DND-41 (cell line): ENCODE measurements at places on chromosomes 11 and 22.
A peak's percentile ranks its signal among the peaks of the same experiment; 100 is the strongest.

- DNase-seq, result no peak
Observed at GRCh38 chr11:16880184-16880801, 133.9 kb downstream of the PLEKHA7 start.

DNA sequence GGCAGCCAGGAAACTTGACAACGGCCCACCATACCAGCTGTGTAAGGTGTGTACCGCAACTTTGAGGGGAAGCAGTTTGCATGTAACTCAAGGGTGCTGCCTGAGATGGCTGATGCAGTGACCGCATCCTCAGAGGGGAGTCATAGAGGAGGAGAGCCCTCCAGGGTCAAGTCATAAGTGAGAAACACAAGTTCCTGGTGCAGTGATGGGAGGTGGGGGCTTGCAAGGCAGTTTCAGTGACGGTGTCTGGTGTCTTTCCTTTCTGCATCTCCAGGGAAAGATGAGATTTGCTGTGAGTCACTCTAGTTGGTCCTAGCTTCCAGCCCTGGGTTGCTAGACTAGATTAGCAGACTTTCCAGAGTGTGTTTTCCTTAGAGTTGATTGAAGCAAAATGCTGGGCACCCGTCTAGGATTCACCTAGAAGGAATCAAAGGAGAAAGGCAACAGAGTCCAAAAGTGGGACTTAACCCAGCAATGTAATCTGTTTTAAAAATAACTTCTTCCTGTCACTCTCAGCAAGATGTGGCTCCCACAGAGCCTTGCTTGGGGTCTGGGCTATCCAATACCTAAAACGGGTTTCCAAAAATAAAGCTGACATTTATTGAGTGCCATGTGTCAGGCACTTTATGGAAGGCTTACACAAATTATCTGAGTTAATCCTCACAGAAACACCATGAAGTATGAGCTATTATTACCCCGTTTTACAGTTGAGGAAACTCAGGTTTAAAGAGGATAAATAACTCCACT, 265.4 kb upstream of the PLET1 start:
- peak; percentile 74 for DNase-seq

- DNase-seq, result no peak
Observed at GRCh38 chr11:45752106-45752505, 52.8 kb upstream of the SLC35C1 start.

DNA sequence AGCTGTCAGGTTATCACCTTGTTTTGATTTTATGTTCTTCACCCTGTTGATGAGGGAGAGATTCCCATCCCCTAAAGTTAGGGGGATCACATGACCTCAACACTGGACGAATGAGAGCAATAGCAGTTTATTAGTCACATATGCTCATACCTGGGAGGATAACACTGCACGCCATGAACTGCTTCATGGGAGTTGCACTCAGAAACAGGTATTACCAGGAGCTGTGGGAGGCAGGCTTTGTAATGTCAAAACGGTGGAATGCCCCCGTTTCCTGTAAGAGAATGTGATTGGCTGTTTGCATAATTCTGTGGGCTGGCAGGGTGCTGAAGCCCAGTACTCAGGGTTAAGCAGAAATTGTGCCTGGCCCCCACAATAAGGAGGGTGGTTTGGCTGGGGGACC, 3.2 kb upstream of the THY1 start:
- no peak for DNase-seq

- DNase-seq, result no peak
Observed at GRCh38 chr11:95708681-95709080, 80.9 kb downstream of the FAM76B start.

- no peak for DNase-seq
Observed at GRCh38 chr11:22656130-22656529, 10.3 kb upstream of the GAS2 start.

DNA sequence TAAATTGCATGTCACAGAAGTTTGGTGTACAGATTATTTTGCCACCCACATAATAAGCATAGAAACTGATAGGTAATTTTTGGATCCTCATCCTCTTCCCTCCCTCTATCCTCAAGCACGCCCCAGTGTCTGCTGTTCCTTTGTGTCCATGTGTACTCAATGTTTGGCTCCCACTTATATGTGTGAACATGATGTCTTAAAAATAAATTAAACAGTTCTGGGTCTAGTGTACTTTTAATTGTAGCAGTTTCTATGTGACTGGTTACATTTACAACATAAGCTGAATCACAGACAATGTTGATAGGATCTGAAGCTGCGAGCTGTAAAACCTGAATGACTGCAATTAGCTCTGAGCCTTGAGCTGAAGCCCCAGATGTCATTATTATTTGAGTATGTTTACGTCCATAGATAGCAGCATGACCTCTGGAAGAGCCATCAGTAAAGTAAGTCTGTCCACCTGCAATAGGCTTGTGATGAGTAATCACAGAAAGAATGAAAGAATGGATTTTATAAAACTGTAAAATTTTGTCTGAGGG, 29.7 kb downstream of the OR10A6 start:
- no peak for DNase-seq

GRCh38 chr11:116111546-116111945, 607.3 kb upstream of the CADM1 start:
- DNase-seq, result no peak

- no peak for DNase-seq
Observed at GRCh38 chr11:101470881-101471520, 112.8 kb downstream of the TRPC6 start.

DNA sequence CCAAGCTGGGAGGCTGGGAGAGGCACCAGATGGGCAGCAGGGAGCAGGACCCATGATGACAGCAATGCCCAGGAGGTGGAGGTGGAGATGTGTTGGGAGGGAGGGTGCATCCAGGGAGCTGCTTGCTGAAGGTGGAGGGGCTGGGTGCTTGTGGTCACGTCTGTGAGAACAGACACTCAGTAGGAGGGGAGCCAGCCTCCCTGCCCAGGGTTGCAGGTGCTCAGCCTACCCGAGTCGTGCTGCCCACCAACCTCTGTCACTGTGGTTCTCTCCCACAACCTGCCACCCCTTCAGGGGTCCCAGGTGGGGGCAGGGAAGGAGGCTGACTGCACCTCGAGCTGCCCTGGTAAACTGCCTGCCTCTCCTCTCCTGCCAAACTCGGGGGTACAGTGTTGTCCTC, 5.5 kb downstream of the PRDX5 start:
- DNase-seq, result peak; percentile 55

GRCh38 chr11:75480185-75481175, 45.3 kb downstream of the GDPD5 start:
- no peak for DNase-seq

DNA sequence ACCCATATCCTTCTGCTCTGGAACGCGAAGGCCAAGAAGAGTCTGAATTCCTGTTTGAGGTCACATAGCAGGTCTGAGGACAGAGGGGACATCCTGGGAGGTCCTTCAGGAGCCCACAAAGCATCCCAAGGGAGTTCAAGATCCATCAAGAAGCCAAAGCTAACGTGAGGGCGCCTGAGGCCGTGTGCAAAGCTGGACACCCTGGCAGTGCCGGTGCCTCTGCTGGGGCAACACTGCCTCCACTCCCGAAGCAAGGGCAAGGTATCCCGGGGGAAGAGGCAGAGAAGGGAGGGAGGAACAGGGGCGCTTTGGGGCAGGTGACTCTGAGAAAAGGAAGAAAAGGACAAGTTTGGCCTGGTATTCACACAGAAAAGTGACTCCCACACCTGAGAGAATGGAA, 50.3 kb upstream of the CDON start:
- no peak for DNase-seq

- no peak for DNase-seq
Observed at GRCh38 chr22:41913842-41914534, 886 bp downstream of the SHISA8 start.

GRCh38 chr11:73510877-73511276, 87.0 kb downstream of the FAM168A start:
- DNase-seq, result no peak

DNA sequence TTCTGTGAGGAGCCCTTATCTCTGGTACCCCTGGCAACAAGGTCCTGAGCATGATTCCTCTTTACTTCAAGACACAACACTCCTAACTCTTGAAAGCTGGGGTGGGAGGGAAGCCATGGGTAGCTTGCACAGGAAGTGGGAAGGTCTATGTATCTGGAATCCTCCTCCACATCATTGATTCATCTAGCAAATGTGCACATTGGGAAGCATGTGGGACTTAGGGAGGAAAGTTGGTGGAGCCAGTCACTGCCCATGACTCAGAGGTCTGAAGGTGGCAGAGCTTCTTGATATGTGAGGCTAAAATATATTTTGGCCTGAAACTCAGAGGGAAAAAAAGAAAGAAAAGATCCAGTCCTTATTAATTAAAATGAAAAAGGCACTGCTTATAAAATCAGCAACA, 1000.9 kb downstream of the DLG2 start:
- no peak for DNase-seq

DNA sequence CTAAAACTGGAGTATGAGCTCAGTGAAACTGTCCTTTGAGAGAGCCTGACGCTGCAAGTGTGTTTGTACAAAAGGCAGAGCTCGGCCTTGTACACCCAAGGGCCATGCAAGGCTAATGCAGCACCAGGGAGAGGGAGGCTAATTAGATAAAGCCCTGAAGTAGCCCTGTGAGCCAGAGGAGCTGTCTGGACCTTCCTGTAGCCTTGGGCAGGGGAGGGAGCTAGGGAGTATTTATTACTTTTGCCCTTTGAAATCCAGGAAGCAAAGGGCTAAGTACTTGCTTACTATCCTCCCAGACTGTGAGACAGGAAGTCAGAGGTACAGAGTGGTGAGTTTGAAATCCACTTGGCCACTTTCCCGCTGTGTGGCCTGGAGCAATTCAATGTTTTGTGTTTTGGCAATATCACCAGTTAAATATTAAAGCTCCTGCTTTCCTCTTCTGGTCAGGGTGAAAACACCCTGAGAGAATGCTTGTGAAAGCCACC, 10.2 kb upstream of the LDHA start:
- peak; percentile 39 for DNase-seq

DNA sequence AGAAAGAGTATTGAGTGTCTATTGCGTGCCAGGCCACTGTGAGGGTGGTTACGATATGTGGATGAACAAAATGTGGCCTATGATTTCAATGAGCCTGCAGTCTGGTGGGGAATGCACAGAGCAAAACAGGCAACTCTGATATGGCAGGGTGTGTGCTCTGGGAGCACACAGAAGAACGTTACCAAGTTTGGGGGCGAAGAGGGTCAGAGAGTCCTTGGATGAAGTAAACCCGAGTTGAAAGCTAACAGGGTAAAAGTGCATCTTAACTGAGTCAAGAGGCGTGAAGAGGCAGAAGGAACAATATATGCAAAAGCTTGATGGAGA, 258 bp downstream of the CFAP68 start:
- no peak for DNase-seq

DNA sequence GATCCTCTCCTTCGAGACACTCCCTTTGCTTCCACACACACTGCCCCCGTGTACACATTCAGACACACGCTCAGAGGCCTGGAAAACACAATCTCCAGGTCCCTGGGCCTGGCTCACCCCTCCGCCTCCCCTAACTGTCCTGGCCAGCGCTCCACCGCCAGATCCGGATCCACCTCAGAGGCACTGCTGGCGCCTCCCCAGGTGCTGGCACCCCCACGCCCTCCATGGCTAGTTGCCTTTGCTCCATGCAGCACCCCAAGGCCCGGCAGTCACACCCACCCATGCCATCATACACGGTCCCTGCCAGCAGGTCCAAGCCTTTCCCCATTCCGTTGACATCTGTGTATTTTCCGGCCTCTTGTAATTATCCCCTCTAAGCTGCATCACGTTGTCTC, 11.1 kb downstream of the SPTBN2 start:
- DNase-seq, result no peak

- DNase-seq, result no peak
Observed at GRCh38 chr11:94576306-94576705, 9.1 kb downstream of the PIWIL4 start.

- DNase-seq, result no peak
Observed at GRCh38 chr11:131471976-131472375, 101.6 kb downstream of the NTM start.

DNA sequence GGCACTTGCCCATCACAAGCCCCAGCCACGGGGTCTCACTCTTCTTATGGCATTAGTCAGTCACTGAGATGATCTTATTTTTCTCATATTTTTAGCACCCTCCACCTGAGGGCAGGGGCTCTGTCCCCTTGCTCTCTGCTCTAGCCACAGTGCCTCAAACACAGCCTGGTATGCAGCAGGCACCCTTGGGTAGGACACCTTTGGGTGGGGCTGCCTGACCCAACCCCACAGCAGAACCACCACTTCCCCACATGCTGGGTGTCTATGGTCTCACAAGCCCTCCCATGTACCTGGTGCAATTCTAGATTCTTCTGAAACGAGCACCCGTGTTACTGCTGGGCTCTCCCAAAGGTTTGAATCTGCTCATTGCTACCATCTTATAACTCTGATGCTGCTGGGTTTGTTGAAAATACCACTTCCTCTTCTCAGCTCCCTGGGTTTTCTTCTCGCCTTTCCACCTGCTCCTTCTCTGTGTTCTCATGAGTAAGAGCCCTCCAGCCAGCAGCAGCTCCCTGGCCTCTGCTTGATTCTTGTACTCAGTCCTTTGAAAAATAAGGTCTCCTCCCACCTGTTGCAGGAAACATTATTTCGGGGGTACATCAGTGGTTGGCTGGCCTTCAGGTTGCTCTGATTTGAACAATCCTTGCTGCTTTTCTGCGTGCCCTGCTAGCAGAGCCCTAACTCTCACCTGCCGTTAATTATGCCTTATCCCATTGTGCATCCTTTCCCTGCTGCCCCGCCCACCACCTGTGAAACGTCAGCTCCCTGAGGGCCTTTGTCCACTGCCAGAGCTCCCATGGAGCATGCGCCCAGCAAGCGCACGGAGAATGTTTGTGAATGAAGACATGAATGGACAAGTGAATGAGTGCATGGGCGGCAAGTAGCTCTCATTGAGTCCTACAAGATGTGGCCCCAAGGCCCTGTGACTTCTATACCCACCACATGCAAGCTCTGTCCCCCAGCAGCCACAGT, 1181.6 kb downstream of the TBC1D22A start:
- DNase-seq, result peak; percentile 63

GRCh38 chr22:27879923-27880322, 39.1 kb downstream of the PITPNB start:
- peak; percentile 19 for DNase-seq

GRCh38 chr11:69459848-69460539, 21.5 kb upstream of the LINC01488 start:
- no peak for DNase-seq

- DNase-seq, result no peak
Observed at GRCh38 chr11:122848186-122848585, 9.9 kb downstream of the CRTAM start.

DNA sequence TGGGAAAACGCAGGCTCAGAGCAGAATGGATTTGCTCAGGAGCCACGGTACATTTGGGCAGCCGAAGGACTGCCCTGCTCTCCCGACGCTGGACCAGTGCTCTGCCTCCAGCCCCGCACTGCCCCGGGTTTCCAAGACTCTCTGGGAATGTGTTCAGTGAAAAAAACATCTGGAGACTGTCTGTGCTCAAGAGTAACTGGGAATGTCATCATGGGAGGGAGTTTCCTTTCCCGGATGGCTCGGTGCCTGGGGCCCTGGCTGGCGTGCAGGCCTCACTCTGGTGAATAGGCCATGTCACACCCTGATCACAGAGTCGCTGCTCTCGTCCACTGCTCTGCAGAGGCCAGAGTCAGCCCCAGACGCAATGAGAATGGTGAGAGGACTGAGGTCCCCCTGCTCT, 9.8 kb upstream of the APOL6 start:
- no peak for DNase-seq

GRCh38 chr11:17580271-17580670, 33.2 kb downstream of the OTOG start:
- no peak for DNase-seq
